Hindlimb muscle (tissue), 1 donor: ENCODE measurements at places on chromosomes 7 and 10.

GRCh38 chr10:18607503-18608378 lies 43.6 kb downstream of the NSUN6 start:
- peak; percentile 22 for DNase-seq

GRCh38 chr10:105150259-105150880 lies 509.3 kb downstream of the SORCS3 start:
- DNase-seq: no peak

GRCh38 chr7:132397070-132397469 lies 179.2 kb downstream of the PLXNA4 start:
- no peak for DNase-seq

DNA sequence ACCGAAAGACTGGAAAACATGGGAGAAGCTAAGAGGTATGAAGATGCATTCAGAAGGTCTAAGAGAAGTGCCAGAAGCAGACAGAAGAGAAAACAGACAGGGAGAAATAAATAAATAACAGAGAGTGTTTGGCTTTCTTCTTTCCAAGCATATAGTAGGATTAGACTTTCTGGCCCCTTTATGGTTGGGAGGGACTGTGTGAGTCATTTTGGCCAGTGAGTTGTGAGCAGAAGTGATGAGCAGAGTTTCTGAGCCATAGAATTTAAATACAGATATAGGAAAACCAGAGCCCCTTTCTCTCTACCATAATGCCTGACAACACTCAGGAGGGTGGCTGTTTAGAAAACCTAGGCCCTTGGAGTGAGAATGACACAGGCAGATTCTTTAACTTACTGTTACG lies 171.0 kb downstream of the PPP1R17 start:
- DNase-seq: no peak

DNA sequence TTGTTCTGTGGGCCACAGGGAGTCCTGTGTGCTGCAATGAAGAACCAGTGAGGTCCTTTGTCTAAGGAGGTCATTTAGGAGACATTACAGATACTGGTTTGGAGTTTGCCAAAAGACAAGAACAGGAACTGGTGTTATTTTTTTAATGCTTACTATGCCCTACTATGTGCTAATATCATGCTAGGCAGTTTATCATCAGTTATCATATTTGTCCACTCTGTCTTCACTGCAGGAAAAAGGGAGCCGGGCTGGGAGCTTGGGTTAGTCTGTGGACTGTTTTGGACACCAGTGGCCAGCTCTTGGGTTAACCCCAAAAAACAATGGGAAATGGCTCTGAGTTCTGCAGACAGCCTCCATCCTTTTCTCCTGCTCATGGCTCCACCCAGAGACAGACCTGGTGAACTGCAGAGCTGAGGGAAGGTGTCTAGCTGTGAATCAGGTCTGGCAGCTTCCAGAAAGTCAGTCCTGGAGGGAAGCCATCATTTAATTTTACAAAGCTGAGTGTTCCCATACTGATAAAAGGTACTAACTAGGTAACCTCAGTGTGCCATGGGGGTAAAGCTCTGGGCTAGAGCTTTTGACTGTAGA lies 101.2 kb upstream of the ZNF746 start:
- DNase-seq: no peak

GRCh38 chr10:125375210-125375609 lies 214.8 kb upstream of the CTBP2 start:
- no peak for DNase-seq
